Activated T-cell treated with anti-CD3 and anti-CD28 coated beads for 48 hours (primary cell): ENCODE measurements at places on chromosomes 1 and 21.

- DNase-seq = no peak
These were observed 304.1 kb downstream of the FAM72C start for GRCh38 chr1:143667730-143668129.

DNA sequence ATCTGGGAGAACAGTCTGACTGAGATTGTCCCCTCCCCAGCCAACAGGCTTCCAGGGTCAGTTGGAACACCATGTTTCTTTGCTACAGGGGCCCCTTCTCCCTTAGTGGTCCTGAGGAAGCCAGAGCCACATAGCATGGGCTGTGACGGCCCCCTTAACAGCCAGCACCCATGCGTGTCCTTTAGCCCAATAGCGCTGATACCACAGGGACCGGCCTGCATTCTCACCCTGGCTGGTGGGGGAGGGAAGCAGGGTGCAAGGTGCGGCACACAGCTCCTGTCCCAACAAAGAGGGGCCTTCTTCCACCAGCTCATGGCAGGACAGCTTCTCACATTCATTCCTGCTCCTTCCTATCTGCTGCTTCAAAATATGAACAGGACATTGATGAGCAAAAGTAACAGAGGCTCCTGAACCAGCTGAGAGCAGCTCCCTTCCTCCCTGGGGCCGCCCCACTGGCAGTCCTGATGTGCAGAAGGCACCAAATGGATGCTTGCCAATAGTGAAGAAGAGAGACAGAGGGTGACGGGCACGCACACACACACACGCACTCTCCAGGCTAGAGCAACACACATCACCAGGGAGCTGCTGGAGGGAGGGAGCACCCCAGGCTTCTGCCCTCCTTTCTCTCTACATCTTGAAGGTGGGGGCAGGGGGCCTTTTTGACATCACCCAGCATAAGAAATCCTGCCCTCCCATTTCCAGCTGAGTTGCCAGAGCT is 99.4 kb downstream of the CRYAA start:
- DNase-seq = no peak

- no peak for DNase-seq
These were observed 70.2 kb downstream of the COP1 start for GRCh38 chr1:176136891-176137290.

DNA sequence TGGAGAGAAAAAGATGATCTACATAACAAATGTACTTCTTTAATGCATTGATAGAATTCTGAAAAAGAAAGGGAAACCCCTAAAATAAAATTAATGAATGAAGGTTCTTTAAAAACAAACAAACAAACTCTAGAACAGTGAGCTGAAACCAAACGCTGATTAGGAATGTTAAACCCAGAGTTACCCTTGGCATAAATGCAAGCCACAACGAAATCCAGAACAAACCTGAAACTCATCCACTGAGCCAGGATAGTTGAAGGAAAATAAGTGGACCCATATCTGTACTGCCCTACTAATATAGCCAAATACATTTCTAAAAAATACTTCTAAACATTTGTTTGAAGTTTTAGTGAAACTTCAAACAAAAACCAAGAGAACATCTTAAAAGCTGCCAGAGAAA is 505.3 kb downstream of the TTLL7 start:
- DNase-seq = no peak

- DNase-seq = no peak
These were observed 149.9 kb downstream of the SYF2 start for GRCh38 chr1:25082216-25082899.

DNA sequence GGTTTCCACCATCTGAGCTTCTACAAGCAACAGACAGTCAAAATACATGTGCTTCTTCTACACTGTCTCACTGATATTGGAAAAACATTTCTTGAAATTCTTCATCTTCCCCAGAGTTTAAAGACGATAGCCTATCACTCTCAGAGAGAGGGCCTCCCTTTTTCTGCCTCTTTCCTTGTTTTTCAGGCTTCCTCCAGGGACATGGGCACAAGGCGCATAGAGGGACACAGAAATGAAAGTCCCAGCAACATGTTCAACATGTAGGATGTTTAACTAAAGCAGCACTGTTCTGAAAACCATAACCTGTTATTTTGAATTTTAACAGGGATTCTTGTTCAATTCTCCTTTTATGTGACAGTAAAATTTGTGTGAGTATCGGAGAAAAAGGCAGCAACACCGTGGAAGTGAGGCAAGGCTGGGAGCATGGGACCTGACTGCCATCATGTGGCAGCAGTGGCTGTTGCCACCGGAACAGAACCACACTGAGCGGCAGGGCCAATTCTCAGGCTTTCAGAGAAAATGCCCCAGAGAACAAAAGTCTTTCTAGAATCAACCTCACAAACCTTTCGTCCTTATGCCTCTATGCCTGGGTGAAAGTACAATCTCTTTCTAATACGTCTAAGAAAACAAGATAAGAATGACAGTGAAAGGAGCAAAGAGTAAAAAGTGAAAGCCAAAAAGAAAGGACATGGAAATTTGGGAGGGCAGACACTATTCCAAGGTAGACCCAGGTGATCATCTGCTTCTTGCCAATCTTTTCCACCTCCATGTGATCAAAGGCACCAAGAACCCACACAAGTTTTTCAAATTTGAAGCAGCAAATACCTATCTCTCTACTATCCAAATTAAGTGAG is 54.5 kb downstream of the PCNX2 start:
- DNase-seq = no peak

- no peak for DNase-seq
These were observed 26.2 kb downstream of the DMAP1 start for GRCh38 chr1:44239331-44239960.

- DNase-seq = no peak
These were observed 106.3 kb downstream of the EDEM3 start for GRCh38 chr1:184648160-184648855.

DNA sequence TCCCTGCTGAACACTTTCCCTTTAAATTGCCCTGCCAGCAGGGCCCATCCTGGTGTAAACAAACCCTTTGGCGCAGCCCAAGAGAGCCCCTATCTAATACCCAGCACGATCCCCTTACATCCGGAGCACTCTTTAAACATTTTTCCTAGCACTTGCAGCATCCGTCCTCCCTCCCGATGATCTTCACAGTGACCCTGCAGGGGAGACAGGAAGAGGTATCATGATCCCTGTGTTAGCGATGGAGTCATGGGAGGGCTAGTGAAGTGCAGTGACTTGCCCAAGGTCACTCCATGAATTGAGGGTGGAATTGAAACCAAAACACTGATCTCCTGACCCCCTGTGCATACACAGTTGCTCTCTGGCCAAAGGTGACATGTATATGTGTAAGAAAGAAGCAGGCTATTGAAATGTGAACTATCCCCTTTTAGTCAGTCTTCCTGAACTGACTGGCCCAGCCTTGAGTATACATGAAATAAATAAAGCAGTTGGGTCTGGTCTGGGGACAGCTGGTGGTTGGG is 9.8 kb upstream of the KCNQ4 start:
- no peak for DNase-seq

DNA sequence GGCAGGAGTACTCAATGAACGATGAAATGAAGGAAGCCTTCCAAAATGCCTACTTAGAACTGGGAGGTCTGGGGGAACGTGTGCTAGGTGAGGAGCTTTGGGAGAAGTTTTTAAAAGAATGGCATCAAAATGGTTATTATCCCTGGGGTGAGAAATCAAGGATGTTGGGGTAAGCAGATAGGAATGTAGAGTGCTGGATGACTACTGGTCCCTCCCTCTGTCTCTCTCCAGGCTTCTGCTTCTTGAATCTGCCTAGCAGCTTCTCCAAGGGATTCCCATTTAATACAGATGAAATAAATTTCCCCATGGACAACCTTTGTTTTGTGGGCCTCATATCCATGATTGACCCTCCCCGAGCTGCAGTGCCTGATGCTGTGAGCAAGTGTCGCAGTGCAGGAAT is 19.0 kb upstream of the CASQ1 start:
- no peak for DNase-seq

- no peak for DNase-seq
These were observed 9.2 kb upstream of the GADD45A start for GRCh38 chr1:67675800-67676199.

GRCh38 chr1:119674835-119675289 is 26.8 kb upstream of the ZNF697 start:
- peak; percentile 23 for DNase-seq

- DNase-seq = peak; percentile 77
These were observed at the start of gene PFKL for GRCh38 chr21:44299458-44300261. TSS of gene PFKL (plus strand) at chr21:44300053. CDS start at chr21:44300106, 53 bp downstream.

DNA sequence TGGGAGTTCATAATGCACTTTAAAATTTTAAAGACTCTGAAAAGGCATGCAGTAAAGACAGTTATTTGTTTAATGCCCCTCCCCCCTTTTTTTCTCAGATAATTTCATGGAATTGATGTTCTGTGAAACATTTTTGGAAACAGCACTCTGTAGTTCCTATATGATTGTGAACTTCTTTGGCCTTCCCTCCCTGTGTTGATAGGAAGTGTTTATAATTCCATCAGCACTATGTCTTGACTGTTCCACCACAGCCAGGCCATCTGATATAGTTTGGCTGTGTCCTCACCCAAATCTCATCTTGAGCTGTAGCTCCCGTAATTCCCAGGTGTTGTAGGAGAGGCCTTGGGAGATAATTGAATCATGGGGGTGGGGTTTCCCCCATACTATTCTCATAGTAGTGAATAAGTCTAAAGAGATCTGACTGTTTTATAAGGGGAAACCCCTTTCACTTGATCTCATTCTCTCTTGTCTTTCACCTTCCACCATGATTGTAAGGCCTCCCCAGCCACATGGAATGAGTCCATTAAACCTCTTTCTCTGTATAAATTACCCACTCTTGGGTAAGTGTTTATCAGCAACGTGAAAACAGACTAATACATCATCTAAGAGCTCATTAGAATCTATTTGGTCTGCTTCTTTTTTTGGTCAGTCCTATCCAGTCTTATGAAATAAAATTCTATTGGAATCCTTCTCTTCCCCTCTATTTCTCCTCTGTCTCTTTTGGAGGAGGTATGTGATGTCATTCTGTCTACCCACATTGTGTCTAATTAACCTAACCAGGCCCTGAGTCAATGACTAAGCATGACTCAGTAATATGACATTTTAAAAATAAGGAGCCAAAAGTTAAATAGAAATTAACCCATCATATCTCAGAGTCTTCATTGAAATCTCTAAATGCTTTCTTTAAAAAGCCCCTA is 8.9 kb downstream of the CCDC185 start:
- DNase-seq = no peak

- no peak for DNase-seq
These were observed 8.4 kb upstream of the CDC14A start for GRCh38 chr1:100343897-100344296.

DNA sequence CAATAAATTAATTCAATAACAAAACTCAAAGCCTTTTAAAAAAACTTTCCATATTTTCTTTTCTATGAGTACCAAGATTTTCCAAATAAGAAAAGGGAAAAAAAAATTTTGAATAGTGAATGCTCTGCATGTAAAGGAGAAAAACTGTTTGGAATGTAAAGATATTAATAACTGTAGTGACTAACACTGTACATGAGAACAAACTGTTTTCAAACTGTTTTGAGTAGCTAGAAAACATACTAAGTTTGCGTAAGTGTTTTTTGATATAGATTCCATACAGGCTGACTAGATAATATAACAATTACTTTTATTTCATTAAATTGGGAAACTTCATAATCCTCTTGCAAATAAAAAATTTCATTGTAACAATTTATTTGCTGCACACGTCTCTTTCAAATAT is 150.5 kb downstream of the DPYD start:
- DNase-seq = no peak

DNA sequence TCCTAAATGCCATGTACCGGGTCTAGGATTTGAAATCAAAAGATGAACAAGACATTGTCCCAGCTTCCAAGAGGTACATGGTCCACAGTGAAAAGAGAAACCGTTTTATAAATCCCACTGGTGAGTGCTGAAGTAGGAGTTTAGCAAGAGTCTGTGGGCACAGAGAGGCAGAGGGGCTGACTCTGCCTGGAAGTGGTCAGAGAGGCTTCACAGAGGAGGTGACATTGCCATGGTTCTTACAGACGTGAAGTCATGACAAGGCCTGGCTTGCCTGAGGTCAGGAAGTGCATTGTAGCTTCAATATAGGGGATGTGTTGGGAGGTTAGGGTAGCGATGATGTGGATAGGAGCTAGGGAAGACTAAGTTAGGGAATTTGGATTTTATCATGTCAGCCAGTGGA is 28.4 kb downstream of the MAPKAPK2 start:
- no peak for DNase-seq

- no peak for DNase-seq
These were observed 35.2 kb downstream of the KANK4 start for GRCh38 chr1:62283986-62284385.

GRCh38 chr1:1616045-1616790 is 918 bp downstream of the MIB2 start:
- DNase-seq = peak; percentile 39

DNA sequence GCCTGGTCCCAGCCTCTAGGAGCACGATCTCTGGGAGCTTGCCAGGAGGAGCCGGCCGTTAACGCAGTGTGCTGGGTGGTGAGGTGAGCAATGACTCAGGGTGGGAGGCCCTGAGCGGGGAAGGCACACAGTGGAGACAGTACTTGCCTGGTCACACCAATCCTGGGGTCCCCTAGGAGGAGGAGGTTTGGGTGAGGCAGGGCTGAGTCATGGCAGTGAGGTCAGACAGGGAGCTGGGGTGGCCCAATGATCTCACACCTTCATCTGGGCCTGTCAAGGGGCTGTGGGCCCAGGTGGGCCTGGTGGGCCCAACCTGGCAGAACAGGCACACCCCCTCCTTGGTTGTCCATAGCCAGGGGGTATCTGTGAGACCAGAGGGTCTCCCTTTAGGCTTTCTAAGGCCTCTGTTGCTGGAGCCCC is 8.6 kb upstream of the EDN2 start:
- DNase-seq = peak; percentile 29

- DNase-seq = peak; percentile 61
These were observed 725 bp downstream of the MTFR1L start for GRCh38 chr1:25820247-25821111.

- DNase-seq = no peak
These were observed 36.7 kb downstream of the FOXD2 start for GRCh38 chr1:47474278-47475193.

DNA sequence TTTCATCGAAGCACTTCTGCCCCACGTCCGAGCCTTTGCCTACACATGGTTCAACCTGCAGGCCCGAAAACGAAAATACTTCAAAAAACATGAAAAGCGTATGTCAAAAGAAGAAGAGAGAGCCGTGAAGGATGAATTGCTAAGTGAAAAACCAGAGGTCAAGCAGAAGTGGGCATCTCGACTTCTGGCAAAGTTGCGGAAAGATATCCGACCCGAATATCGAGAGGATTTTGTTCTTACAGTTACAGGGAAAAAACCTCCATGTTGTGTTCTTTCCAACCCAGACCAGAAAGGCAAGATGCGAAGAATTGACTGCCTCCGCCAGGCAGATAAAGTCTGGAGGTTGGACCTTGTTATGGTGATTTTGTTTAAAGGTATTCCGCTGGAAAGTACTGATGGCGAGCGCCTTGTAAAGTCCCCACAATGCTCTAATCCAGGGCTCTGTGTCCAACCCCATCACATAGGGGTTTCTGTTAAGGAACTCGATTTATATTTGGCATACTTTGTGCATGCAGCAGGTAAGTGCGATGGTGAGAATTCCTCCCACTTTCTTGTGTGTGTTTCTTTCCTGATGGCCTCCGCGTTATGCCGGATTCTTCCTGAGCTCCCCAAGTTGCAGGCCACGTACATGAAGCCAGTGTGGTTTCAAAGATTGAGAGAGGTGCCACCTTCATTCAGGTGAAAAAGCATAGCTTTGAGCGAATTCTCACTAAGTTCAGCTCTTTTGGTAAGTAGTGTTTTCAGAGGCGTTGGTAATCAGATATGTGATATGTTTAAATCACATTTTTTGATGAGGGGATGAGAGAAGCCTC is 6.0 kb downstream of the NFIA start:
- no peak for DNase-seq
